ENCODE measurements at places on chromosomes 16 and 17. TPM values are rescaled to one million over a fixed set of nuclear protein-coding genes. Genes with fewer than 3 reads are reported as not detected.

FAM20A gene
- 0.91 TPM for total RNA-seq

GNG13 gene
- not detected for total RNA-seq

OTOP3 gene
- not detected for total RNA-seq

PPP4C gene
- 151 TPM for total RNA-seq

Measured in epithelial cell of alveolus of lung (primary cell).